Type B pancreatic cell (in vitro differentiated cells): ENCODE measurements at places on chromosomes 7 and 10. TPM values are rescaled to one million over a fixed set of nuclear protein-coding genes. Genes with fewer than 3 reads are reported as not detected.

Gene OLAH
- not detected in 2 replicates for total RNA-seq

Gene MGMT
- 13.5 and 18.8 TPM in 2 replicates for total RNA-seq

Gene GRM3
- total RNA-seq = 0.46 and 0.79 TPM in 2 replicates

Gene RARRES2
- 16.3 and 109 TPM in 2 replicates for total RNA-seq

Gene GFRA1
- total RNA-seq = 11.9 and 45.6 TPM in 2 replicates

Gene DYDC2
- 1.1 TPM in 1 of 2 replicates, not detected in the other for total RNA-seq

Gene FBXL13
- 1.1 and 4.0 TPM in 2 replicates for total RNA-seq
